ENCODE measurements at places on chromosomes 13 and 19.

GRCh38 chr19:1076951-1077350, 10.0 kb downstream of the ARHGAP45 start:
- DNase-seq = peak; percentile 33

- no peak for DNase-seq
Observed at GRCh38 chr13:49246850-49247642, 679 bp upstream of the CDADC1 start.

DNA sequence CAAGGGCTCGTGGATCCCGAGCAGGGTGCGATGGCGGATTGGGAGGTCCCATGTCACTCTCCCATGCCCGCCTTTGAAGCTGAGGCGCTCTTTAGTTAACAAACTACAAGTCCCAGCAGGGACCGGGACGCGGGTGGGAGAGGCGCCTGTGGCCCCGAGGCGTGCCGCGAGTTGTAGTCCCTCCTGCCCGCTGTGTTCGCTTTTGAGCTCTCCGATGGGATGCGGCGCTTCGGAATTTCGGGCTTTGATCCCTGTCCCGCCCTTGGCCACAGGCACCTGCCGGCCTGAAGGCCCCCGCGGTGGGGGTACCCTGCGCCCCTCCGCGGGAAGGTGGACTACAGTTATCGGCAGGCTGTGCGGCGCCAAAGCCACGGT, 11.0 kb downstream of the CYTH2 start:
- no peak for DNase-seq

DNA sequence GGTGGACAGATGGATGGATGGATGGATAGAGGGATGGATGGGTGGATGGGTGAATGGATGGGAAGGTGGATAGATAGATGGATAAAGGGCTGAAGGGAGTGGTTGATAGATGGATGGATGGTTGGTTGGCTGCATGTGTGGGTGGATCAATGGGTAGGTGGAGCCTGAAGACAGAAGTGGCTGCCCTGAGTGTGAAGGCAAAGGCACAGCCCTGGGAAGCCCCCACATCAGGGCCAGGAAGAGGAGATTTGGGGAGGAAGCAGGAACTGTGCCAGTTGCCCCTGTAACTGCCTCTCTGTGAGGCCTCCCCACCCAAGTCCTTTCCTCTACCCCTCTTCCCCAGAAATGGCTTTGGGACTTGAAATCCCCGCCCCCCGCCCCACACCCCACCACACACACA, 43.4 kb upstream of the NFIC start:
- no peak for DNase-seq

- no peak for DNase-seq
Observed at GRCh38 chr19:5933391-5934068, 19.5 kb downstream of the CAPS start.

DNA sequence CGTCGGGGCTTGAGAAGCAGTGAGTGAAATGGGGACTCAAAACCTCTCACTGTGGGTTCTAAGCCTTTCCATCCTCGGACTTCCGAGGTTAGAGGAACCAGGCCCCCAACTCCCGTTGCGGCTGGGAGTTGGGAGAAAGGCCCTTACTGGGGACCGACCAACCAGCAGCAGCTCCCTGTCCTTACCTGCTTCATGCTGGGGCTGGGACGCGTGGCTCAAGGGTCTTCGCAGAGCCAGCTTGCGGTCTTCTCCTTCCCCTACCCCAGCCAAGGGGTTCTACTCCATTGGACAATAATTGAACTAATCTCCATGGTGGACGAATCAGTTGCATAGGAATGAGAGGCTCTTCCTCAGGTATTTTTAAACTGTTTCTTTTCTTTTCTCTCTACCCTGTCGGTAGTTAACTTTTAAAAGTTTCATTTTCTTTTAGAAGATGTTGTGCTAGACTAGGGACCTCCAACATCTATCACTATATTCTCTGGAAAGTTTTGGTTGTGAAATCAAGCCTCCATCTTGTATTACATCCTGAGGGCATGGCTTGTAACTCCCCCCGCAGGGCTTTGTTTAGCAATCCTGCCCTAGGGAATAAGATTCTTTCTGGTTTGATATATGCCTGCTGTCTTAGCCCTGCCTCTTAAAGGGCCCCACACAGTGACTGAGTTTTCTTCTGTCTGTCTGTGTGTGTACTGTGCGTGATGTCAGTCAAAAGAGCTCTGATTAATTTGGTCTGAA, 1027.1 kb upstream of the PCDH9 start:
- no peak for DNase-seq

DNA sequence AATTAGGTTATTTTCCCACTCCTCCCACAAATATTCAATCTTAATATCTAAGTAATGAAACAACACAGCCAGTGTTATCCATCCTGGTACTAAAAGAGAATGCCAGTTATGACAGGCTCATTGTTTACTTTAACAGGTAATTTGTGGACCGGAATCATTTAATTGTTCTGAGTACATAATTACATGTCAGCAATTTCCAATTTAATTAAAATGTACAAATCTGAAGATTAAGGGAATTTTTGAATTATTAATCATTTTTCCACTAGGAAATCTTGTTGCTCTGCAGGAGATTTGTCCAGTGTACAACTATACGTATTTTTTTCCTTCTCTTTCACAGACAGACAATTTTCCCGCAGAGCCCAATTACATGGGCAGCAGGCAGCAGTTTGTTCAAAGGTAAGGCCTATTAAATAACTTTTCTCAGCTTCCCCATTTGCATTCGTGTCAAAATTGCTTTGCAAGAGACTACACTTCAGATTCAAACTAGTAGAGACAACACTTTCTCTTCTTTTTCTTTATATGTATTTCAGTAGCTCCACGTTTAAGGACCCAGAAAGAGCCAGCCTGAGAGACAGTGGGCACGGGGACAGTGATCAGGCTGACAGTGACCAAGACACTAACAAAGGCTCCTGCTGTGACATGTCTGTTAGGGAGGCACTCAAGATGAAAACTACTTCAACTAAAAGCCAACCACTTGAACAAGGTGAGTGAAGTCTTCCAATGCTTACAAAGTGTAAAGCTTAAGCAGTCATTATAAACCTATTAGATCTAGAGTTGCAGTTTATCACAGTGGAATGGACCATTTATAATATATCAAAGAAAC, 34.8 kb downstream of the PCDH17 start:
- DNase-seq = no peak

DNA sequence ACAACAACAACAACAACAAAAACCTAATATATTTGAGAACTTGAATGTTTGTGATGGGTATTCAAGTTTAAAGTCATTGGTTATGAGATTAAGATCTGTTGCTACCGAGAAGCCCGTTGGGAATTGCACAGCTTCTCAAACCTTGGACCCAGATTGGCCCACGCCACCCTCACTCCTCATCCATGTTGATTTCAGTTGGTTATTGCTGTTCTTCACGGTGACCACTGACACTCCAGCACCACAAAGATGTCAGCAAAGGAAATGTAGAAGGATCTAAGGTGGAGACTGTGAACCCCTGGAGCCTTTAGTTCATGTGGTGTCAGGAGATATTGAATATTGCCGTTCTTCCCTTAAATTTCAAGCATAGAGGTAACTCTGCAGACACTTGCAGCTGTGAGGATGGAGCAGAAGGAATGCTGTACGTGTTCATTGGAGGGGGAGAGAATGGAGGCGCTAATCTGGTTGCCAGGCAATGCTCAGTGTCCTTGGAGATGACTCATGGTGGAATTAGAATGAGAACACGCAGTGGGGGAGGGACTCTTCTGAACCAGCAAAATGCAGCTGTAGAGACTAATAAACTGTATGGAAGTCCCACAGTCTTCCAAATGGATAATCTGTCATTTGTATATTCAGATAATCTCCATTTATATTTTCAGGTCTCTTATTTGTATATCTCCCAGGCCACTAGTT, 20.8 kb upstream of the ZNF835 start:
- no peak for DNase-seq

DNA sequence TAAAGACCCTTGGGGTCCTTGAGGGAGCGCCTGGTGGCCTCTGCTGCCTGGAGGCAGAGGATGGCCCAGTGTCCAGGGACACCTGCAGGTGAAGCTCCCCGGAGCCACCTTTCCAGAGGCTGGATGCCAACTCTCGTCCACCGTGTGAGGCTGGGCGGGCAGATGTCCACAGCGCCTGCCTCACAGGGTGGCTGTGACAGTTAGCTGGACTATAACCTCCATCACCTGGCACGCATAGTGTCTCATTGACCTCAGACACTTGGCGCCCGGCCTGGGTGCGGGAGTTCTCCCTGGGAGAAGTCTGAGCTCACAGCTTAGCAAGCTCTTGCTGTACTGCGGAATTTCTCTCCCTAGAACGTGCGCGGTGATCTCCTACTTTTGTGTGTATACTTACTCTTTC, 9.8 kb downstream of the BICRA start:
- DNase-seq = no peak

DNA sequence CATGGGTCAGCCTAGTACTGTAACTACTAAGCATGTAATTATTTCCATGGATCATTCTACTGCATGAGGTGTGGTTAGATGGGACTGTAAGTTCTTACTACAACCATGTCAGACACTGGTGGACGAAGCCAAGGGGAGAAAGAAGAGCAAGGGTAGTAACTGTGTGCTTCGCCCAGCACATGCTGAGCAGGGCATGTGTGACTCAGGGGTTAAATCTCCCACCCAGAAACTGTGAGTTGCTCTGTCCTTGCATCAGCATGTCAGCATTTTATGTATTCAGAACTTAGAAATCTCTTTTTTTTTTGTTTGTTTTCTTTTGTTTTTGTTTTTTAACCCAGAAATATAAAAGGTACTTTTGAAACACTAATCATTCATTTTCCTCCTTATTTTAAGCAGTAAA, 436.6 kb upstream of the KLF12 start:
- no peak for DNase-seq

- no peak for DNase-seq
Observed at GRCh38 chr19:15404097-15404779, 14.6 kb downstream of the AKAP8L start.

- no peak for DNase-seq
Observed at GRCh38 chr13:113879494-113880360, 15.9 kb upstream of the GAS6 start.

- peak; percentile 8 for DNase-seq
Observed at GRCh38 chr13:42076309-42076713, 27.9 kb downstream of the DGKH start.

DNA sequence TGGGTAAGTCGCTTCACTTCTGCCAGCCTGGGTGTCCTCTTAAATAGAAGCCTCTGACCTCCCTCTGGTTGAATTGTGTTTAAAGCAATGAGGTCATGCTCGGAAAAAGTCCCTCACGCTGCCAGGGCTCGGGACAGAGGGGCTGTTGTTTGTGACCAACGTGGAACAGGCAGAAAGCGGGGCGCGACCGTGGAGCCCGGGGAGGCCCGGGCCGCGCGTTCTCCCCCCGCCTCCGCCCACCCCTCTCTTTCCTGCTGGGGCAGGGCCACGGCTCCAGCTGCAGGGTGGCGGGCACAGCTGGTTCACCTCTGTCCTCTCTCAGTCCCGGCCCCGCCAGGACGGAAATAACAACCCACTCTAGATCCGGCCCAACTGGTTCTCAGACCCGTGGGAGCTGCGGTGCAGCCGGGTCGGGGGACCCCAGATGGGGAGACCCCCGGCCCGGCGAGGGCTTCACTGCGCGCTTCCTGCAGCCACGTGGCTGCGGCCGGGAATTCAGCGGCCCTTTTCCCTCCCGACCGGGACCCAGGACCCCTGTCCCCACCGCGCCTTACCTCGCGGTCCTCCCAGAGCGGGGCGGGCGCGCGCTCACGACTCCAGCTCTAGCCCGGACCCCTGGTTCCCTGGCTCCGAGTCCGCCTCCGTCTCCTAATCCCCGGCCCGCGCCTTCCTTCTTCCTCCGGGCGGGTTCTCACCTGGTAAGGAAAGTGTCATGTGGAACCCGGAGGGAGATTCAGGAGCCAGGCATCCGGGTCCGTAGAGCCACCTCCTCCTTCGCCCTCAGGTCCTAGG, 1.9 kb downstream of the CDC42EP5 start:
- peak; percentile 47 for DNase-seq

- DNase-seq = no peak
Observed at GRCh38 chr13:75908141-75908540, 272.0 kb downstream of the LMO7 start.

DNA sequence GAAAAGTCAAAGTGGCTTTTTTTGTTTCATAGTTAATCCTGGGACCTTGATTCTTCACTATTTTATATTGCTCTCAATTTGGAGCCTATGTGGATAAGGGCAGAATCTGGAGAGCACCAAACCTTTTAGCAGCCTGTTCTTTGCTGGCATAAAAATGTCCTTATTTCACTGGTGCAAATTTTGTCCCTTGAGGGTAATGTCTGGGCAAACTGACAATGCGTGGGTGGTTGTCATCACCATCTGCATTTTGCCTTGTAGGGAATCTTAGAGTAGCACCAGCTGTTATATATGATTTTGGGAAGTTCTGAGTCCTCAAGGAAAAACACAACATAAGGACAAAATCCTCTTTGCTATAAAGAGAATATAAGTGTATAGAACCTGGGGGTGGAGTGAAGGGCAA, 336.9 kb upstream of the HTR2A start:
- DNase-seq = no peak

GRCh38 chr19:8393871-8394250, 3.7 kb downstream of the RAB11B start:
- no peak for DNase-seq

GRCh38 chr13:50128428-50128931, 113.2 kb downstream of the KCNRG start:
- no peak for DNase-seq
